ENCODE measurements at places on chromosomes 6 and 20.

GRCh38 chr20:9200620-9201019, 131.7 kb downstream of the PLCB4 start:
- DNase-seq, result peak; percentile 21

- DNase-seq, result no peak
These were observed 670.7 kb downstream of the UTRN start for GRCh38 chr6:144955859-144956258.

DNA sequence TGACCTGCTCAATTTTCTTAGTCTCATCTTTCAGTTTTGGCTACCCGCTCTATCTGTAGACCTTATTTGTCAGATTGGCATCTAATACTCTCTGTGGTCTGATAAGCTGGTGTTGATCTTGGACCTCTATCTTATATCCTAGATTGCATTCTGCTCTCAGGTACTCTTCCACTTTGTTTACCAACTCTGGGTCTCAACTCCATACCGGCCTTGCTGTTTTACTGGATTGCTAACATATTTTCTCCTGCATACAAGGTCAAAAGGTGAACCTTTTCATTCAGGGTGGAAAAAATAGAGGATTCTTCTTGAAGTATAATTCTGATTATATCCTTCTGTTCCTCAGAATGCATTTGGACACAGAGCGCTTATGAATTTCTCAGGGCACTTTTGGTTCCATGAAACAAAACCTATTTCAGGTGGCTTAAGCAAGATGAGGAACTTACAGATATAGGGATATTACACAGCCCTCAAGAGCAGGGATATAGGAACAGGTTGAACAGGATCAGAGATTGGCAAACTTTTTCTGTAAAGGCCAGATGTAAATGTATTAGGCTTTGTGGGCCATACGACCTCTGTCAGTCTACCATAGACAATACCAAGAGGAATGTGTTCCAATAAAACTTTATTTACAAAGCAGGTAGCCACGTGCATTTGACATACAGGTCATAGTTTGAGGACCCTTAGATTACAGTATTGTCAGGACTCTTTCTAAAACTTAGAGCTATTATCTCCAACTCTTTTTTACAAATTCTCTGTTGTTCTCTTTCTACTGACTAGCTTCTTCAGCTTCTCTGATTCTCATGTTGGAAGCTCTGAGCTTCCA, 2.5 kb upstream of the SH3BGRL2 start:
- no peak for DNase-seq

DNA sequence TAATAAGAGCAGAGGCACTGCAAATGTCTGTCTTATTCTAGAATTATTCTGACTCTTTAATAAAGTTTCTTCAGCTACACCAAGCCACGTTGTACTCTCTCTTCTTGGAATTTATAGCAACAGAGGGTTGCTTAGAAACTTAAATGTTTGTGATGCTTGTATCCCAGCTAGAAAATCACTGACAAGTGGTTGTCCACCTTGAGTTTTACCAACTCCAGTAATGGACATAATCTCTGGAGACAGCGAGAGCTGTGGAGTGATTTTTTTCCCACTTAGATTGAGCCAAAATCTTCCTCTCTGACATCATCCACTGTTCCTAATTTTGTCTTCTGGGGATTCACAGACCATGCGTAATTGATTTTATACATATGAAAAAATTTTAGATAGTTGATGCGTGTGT, 8.0 kb downstream of the ECT2L start:
- no peak for DNase-seq

- no peak for DNase-seq
These were observed 125.7 kb downstream of the TCP11 start for GRCh38 chr6:35015476-35015875.

GRCh38 chr20:47605673-47606413, 104.2 kb downstream of the NCOA3 start:
- no peak for DNase-seq

- no peak for DNase-seq
These were observed 935.1 kb downstream of the KIF16B start for GRCh38 chr20:15637950-15638754.

DNA sequence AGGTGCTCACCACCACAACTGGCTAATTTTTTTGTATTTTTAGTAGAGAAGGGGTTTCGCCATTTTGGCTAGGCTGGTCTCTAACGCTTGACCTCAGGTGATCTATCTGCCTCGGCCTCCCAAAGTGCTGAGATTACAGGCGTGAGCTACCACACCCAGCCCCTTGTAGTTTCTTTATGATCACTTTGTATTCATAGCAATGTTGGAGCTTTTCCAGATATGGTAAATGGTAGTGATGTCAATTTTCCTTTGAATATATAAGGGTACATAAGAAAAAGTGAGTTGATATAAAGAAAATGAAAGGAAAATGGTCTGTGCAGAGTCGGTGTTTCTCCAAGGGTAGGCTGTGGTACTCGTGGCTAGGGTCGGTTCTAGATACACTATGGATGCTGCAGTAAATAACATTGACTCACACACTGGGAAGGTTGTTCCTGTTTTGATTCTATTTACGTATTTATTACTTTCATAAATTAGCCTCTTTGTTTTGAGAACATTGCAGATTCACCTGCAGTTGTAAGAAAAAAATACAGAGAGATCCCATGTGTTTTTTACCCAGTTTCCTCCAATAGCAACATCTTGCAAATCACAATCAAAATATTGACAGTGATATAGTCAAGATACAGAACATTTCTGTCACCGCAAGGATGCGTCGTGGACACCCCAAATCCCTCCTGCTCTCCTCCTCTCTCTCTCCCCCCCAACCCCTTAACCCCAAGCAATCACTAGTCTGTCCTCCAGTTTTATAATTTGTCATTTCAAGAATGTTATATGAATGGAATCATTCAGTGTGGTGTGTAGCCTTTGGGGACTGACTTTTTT, 2.5 kb downstream of the ZNF831 start:
- DNase-seq, result no peak

DNA sequence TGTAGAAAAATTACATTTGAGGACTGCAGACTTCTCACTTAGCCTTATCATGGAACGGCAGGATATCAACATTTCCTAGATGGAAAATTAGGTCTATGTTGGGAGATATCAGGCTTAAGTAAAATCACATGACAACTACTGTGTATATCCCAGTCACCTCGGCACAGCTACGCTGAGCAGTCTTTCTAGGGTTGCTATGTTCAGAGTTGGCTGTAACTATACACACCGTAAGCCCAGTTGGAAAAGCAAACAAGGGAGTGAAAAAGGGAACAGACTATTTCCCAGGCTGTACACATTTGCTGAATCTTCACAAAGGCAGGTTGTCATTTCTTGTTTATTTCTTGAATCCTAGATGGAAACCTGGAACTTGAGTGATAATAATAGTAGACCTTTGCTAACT, 80.7 kb upstream of the PTPRK start:
- DNase-seq, result no peak

- DNase-seq, result no peak
These were observed 69.1 kb downstream of the GRIK2 start for GRCh38 chr6:101462576-101462975.

DNA sequence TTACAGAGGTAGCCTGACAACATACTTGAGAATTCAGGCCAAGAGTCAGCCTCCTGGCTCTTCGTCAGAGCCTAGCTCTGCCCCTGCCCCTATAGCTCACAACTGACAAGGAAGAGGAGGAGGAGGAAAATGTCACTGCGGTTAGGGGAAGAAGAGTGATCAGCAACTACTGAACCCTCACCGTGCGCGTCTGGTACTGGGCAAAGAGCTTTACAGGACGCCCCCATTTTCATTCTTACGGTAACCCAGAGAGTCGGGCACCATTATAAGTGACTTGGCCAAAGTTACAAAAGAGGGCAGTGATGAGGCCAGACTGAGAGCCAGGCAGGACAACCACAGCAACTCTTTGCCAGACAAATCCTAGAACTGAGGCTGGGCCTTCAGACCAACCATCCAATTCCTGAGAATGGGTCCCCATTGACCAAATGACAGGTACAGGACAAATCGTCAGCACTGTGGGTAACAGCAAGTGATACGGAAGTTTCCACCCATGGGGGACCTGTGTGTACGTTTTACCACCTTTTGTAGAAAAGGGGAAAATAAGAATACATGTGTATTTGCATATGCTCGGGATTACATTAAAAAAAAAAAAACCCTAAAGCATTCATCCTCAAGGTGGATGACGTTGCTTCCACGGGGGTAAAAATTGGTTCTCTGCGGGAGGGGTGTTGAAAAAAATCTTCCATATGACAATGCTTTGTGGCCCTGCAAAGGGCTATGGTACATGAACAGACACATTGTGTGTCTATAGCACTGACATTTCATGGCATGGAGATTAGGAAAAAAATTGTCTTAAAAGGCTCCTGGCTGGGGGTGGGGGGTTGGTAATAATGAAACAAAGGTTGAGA, 118.0 kb downstream of the NFATC2 start:
- no peak for DNase-seq

DNA sequence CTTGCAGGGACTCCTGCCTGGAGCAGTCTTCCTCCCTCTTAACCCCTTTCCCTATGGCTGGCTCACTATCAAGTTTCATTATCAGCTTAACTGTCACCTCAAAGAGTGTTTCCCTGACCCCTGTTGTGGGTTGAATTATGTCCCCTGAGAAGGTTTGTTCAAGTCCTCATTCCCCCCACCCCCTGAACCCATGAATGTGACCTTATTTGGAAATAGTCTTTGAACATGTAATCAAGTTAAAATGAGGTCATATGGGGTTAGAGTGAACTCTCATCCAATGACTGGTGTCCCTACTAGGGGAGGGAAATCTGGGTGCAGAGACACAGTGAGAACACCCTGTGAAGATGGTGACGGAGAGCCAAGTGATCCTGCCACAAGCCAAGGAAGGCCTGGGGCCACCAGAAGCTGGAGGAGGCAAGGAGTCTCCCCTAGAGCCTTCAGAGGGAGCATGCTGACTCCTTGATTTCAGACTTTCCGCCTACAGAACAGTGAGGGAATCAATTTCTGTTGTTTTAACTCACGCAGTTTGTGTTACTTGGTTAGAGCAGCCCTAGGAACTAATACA, 165.2 kb upstream of the TOP1 start:
- no peak for DNase-seq

GRCh38 chr6:162222521-162222920, 505.0 kb downstream of the PRKN start:
- DNase-seq, result no peak

GRCh38 chr6:119158057-119158848, 79.8 kb upstream of the FAM184A start:
- no peak for DNase-seq

DNA sequence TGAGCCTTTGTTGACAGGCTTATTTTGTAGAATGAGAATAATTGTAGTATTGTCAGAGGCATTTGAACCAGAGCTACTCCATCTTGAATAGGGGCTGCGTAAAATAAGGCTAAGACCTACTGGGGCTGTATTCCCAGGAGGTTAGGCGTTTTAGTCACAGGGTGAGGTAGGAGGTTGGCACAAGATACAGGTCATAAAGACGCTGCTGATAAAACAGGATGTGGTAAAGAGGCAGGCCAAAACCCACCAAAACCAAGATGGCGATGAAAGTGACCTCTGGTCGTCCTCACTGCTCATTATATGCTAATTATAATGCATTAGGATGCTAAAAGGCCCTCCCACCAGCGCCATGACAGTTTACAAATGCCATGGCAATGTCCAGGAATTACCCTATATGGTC, 82.7 kb downstream of the PFDN4 start:
- DNase-seq, result no peak

- DNase-seq, result peak; percentile 45
These were observed 2.5 kb upstream of the TMEM14C start for GRCh38 chr6:10720265-10720959.

DNA sequence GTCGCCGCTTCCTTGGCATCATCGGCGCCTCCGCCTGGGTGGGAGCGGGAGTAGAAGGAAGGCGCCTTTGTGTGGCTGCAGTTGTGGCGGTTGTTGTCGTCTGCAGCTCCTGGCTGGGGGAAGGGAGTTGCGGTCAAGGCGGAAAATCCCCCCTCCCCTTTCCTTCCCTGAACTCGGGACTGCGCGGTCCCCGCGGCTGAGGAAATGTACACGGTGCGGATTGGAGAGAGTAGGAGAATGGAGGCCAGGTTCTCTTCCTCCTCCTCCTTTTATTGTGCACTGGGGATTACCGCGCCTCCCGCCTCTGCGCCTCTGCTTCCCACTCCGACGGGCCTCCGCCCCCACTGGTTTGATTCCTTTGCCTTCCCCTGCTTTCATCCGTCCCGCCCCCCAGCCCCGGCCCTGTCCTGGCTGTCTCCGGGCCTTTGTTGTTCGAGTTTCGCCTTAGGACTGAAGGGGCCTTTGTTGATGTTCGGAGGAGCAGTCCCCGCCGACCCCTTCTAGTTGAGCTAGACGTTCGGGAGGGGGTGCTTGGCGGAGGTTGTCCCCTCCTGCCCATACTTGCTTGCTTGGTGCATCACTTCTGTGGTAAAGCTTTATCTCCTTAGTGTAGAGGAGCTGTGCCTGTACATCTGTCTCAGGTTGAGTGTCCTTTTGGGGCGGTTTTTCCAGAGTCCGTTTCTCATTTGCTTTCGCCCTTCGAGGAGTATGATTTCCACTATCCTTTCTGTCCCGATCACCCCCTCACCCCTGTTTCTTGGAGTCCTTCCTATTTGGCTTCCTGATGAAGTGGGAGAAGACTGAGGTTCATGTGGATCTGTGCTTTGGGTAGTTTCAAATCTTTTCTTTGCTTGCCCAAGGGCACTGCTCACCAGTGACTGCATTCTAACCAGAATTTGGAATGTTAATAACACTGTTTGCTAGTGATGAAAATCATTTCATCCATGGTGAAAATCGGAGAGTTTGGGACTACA, 764 bp downstream of the ZNF292 start:
- peak; percentile 62 for DNase-seq

DNA sequence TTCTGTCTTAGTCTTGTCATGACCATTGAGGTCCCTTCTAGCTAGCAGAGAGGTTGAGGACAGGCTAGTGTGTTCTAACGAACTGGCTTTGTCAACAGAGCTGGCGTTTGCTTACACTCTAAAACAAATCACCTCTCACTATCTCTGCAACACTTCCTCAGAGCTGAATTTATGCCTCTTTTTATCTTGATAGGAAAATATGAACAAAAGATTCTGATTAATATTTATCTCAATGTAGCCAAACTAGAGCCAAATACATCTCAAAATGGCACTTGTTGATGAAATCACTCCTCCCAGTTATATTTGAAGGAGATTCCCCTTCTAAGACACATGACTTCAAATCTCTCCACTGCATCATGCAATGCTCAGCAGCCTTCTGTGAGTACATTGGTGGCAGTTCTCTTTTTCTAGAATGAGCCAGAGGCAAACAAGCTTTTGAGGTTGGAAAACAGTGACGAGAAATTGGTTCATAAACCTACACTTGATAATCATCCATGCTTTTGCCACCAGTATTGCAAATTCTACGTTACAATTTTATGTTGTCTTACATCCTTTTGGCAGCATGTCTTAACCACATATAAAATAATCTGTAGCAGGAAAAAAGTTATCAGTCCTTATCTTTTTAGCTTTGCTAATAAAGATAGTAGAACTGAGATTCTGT, 615.7 kb upstream of the CITED2 start:
- DNase-seq, result no peak
